Adrenal gland (tissue), 19 donors: ENCODE measurements at places on chromosomes 13 and 19. TPM values are rescaled to one million over a fixed set of nuclear protein-coding genes. Genes with fewer than 3 reads are reported as not detected.

MIA gene
- polyA plus RNA-seq = not detected

MATK gene
- 20.7 TPM for polyA plus RNA-seq

LILRA1 gene
- polyA plus RNA-seq = 3.0 TPM

MAP2K2 gene
- polyA plus RNA-seq = 114 TPM

ZNF285 gene
- 3.0 TPM for polyA plus RNA-seq

FXYD1 gene
- 5.5 TPM for polyA plus RNA-seq

CEACAM4 gene
- 0.84 TPM for polyA plus RNA-seq

C19orf73 gene
- polyA plus RNA-seq = 1.1 TPM

ZNF177 gene
- 7.6 TPM for polyA plus RNA-seq

F10 gene
- polyA plus RNA-seq = 6.1 TPM

MISP gene
- polyA plus RNA-seq = 0.10 TPM

KLK13 gene
- polyA plus RNA-seq = not detected

LPAR2 gene
- 10.5 TPM for polyA plus RNA-seq

CACNA1A gene
- polyA plus RNA-seq = 5.7 TPM

IRGC gene
- not detected for polyA plus RNA-seq

CYP4F8 gene
- polyA plus RNA-seq = not detected

ZNF528 gene
- polyA plus RNA-seq = 10.0 TPM

CYP4F3 gene
- 0.24 TPM for polyA plus RNA-seq

DHDH gene
- polyA plus RNA-seq = 0.27 TPM

JAK3 gene
- polyA plus RNA-seq = 11.3 TPM

SBNO2 gene
- polyA plus RNA-seq = 13.6 TPM

RGS9BP gene
- polyA plus RNA-seq = 0.10 TPM

EDDM13 gene
- polyA plus RNA-seq = not detected

CD70 gene
- polyA plus RNA-seq = not detected

CBLC gene
- polyA plus RNA-seq = 0.13 TPM

URAD gene
- not detected for polyA plus RNA-seq

PODNL1 gene
- polyA plus RNA-seq = 0.15 TPM
